NCI-H345 (cell line): ENCODE measurements at places on chromosomes 3 and 15.
A peak's percentile ranks its signal among the peaks of the same experiment; 100 is the strongest.

DNA sequence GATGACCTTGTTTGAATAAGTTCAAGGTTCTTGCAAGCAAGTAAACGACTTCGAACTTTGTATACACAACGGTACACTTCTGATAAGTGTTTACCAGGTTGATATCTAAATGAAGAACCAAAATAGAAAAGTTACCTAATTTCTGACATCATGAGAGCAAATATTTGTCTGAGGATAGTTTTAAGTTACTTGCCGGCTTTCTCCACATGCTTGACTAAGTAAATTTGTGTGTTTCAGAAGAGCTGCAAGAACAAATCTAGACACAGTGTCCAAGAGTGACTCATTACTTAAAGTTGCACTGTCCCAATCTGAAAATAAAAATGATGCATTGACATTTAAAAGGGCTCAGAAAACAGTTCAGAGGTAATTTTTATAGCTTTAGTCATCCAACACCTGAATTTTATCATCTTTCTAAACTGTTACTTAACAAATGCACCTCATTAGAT, 115.1 kb downstream of the HERC1 start:
- no peak for DNase-seq

GRCh38 chr3:169842960-169843359, 26.8 kb downstream of the LRRC31 start:
- no peak for DNase-seq

DNA sequence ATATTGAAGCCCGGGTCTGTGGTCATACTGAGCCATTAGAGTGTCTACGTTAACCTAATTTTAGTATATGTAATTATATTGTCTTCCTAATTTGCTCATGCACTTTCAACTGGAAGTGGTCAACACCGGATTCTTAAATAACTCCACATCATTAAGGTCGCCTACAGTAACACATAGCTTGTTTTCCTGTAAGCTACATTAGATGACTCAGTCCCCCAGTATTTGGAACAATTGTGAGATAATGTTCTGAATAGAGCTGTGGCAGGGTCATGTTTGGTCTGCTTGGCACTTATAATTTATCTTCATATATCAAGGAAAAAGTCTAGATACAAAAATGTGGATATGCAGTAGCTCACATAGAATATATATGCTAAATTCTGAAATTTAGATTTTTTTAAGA, 486.2 kb downstream of the IGSF11 start:
- DNase-seq = no peak

- no peak for DNase-seq
Measured at GRCh38 chr15:76470691-76471090, 134.1 kb downstream of the ISL2 start.

DNA sequence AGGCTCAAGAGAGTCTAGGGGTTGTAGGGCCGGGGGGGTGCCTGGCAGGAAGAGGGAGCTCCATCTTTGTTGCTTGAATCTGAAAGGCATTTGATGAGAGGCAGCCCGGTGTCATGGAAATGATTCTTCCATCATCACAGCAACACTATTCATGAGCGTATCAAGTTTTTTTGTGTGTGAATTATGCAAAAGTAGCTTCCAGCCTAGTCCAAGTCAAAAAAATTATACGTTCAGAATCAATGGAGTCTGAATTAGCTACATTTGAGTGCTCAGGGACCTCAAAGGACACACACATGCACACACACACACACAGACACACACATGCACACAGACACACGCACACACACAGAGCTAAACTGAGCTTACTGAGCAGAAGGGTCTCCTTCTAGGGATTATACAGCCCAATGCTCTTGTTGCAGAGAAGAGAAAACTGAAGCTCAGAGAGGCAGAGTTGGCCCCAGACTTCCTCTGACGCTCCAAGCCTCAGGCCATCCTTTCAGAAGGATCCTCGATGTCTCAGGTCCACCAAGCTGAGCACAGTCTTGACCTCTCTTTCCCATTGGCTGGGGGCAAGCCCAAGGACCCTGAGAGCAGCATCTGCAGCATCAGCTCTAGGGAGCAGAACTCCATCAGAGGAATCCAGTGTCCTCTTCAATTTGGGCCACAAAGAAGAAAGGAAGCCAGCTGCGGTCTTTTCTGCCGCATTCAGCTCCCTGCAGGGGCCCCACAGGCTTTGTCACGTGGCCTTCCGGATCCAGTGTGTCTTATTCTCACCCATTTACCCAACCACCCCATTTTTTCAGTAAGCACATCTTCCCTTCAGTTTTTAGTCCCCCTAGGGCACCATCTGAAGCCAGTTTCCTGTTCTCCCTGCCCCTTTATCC, 228.0 kb downstream of the UACA start:
- DNase-seq = no peak

GRCh38 chr3:34012102-34012461, 213.7 kb downstream of the PDCD6IP start:
- peak; percentile 43 for DNase-seq
